Stimulated activated naive CD4-positive, alpha-beta T cell (primary cell): ENCODE measurements at places on chromosomes 4 and X.

- DNase-seq, result peak; percentile 12
These were observed 606.0 kb downstream of the BCOR start for GRCh38 chrX:39491548-39492297.

- no peak for DNase-seq
These were observed 9.4 kb downstream of the ANKRD50 start for GRCh38 chr4:124703154-124703553.

GRCh38 chrX:111035256-111035655 is 60.7 kb upstream of the PAK3 start:
- DNase-seq, result no peak

GRCh38 chr4:912548-913279 is 19.4 kb downstream of the GAK start:
- no peak for DNase-seq
